Thoracic aorta (tissue), 2 donors: ENCODE measurements at places on chromosomes 16 and 17. TPM values are rescaled to one million over a fixed set of nuclear protein-coding genes. Genes with fewer than 3 reads are reported as not detected.
A peak's percentile ranks its signal among the peaks of the same experiment; 100 is the strongest.

The PYDC1 gene
- not detected for total RNA-seq

DNA sequence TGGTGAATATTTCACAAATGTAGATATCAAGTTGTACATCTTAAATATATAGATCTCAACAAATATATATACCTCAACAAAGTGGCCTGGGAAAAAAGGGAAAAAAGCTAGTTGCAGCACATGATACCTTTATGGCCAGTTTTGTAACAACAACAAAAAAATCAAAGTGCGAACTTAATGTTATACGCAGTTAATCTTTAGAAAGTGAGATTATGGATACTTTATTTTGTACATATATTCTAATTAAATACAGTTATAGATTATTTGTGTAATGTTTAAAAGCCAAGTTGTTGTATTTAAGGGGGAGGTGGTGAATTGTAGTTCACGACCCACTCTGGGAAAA, 385 bp upstream of the ZFP1 start:
- no peaks in the 10 kb centered on the region for H3K4me1 ChIP-seq
- H3K4me3 ChIP-seq, result peak overlapping the region; percentile 89
- no peak overlapping the region for H3K27ac ChIP-seq
- no peaks in the 10 kb centered on the region for H3K36me3 ChIP-seq
- no peak for DNase-seq

GRCh38 chr17:60139438-60140285, 10.1 kb upstream of the CA4 start:
- peak overlapping the region; percentile 36 for H3K4me3 ChIP-seq
- no peaks in the 10 kb centered on the region for H3K36me3 ChIP-seq
- peaks cover 40% of the 10 kb centered on the region for H3K4me1 ChIP-seq

DNA sequence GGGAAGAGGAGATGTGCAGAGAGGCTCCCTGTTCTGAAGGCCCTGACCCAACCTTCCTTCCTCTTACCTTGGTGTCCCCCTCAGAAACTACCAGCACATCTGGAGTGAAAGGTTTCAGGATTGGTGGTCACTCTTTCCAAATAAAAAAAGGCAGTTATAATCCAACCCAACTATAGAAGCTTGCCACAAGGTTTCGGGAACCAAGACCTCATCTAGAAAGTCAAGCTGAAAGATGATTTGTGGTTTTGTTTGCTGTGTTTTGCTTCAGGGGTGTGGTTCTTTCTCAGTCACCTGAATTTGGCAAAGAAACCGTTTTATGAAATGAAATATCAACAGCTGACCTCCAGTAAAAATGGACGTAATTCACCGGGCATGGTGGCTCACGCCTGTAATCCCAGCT, 19.3 kb downstream of the SHMT1 start:
- no peak overlapping the region for H3K4me3 ChIP-seq
- DNase-seq, result no peak
- H3K36me3 ChIP-seq, result peaks cover 42% of the 10 kb centered on the region
- H3K4me1 ChIP-seq, result no peaks in the 10 kb centered on the region
- no peaks in the 10 kb centered on the region for H3K27me3 ChIP-seq
- no peak overlapping the region for H3K27ac ChIP-seq

GRCh38 chr16:48059936-48060335, 95.9 kb downstream of the ABCC12 start:
- H3K27ac ChIP-seq, result no peak overlapping the region
- no peaks in the 10 kb centered on the region for H3K27me3 ChIP-seq
- no peak overlapping the region for H3K4me3 ChIP-seq
- no peak for DNase-seq

The PYY gene
- not detected for total RNA-seq

DNA sequence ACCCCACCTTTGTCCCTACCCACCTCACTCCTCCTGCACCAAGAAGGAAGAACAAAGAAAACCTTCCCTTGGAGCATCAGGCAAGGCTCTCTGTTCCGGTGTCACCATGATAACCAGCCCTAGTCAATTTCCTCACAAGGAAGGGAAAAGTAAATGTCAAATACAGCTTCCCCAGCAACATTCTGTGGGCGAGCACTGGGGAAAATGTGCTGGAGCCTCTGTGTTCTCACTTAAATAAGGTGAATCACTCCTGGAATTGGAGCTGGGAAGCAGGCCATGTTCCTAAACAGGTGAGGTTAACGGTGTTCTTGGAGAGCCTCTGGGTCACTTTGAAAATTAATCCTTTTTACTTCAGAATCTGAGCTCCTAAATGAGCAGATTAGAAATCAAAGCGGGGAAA, 427.9 kb upstream of the ERCC4 start:
- no peak for DNase-seq
- no peak overlapping the region for H3K4me3 ChIP-seq
- H3K27me3 ChIP-seq, result no peaks in the 10 kb centered on the region
- no peaks in the 10 kb centered on the region for H3K36me3 ChIP-seq

DNA sequence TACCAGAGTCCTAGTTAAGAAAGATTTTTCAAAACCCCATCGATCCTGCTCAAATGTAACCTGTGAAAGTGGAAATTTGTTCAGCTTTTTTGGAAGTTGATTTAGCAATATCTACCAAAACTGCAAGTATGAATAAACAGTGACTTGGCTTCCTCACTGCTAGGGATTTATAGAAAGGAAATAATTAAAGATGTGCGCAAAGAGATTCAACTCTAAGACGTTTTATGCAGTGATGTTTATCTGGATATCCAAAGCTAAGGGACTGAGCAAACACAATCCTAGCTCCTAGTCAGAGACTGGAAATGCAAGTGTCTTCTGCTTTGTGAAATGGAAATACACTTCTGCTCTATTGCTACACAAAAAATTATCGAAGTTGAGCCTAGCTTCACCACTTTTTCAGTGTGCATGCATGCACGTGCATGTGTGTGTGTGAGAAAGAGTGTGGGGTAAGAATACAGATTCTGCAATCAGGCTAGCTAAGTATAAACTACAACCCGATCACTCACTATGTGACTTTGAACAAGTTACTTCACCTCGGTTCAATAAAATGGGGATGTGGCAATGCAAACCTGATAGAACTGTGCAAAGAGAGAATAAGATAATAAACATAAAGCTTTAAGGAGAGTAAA, 52.1 kb upstream of the FOXF1 start:
- no peak overlapping the region for H3K27ac ChIP-seq
- no peaks in the 10 kb centered on the region for H3K4me1 ChIP-seq
- no peaks in the 10 kb centered on the region for H3K27me3 ChIP-seq
- no peak overlapping the region for H3K4me3 ChIP-seq

The LUC7L3 gene
- 60.8 TPM for total RNA-seq

The COPZ2 gene
- total RNA-seq, result 70.9 TPM

DNA sequence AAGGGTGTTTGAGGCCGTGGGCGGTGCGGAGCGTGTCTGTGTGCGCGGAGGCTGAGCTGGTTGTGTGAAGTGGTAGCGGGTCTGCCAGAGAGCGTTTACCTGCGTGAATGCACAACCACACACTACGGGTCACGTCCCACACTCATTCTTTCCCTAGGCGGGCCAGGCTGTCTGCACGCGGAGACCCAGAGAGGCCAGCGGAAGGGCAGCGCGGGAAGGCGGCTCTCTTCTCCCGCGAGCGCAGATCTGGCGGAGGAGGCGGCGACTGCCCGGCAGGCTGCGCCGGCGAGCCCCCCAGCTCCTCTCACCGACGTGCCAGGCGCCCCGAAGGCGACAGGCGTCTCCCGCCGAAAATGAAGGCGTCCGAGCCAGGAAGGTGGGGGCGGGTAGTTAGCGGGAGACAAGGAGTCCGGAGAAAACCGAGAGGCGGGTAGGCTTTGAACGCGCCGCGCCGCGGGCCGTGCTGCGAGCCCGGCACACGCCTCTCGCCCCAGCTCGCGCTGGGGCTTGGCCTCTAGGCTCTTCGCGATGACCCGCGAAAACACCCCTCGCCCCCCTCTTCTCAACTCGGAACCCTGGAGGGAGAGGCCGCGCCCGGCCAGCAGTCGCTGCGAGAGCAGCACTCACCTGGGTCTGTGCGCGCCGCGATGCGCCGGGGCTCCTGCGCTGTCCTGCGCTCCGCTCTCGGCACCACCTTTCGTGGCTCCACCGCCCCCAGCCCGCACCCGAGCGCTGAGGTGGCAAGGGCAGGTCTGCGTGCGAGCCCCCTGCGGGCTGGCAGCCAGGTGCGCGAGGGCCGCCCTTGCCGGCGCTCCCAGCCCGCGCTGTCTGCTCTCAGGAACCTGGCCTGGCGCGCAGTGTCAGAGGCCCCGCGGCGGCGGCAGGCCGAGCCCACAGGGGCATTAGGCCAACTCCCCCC, 2.0 kb upstream of the FOXF1 start:
- H3K36me3 ChIP-seq, result no peaks in the 10 kb centered on the region
- no peak overlapping the region for H3K27ac ChIP-seq
- no peak for DNase-seq

DNA sequence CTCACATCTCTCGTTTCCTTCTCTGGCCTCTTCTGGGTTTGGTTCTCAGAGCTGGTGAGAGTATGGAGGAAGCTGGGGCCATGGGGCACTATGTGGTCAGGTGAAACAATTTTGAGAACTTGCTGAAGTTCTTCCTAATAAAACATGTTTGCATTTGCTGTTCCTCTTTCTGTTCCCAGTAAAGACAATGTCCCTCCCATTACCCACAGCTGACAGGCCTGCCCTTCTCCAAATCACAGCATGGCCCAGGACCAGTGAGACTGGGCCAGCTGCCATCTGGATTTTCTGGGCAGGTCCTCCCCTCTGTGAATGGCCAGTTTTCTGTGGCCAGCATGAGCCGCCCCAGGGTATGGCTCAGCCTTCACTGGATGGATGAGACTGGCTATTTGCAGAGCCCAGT, at the start of gene CD300H:
Gene CD300H (minus strand): TSS at position 113 of the 400 bp plus-strand sequence.
- no peaks in the 10 kb centered on the region for H3K36me3 ChIP-seq
- DNase-seq, result no peak
- peaks cover 4% of the 10 kb centered on the region for H3K4me1 ChIP-seq
- no peaks in the 10 kb centered on the region for H3K27me3 ChIP-seq
- H3K4me3 ChIP-seq, result no peak within 1 kb of the TSS
- H3K27ac ChIP-seq, result no peak within 1 kb of the TSS

The FN3K gene
- 10.4 TPM for total RNA-seq

The RNU2-1 gene
- total RNA-seq, result not detected

- H3K4me3 ChIP-seq, result no peak overlapping the region
- no peaks in the 10 kb centered on the region for H3K4me1 ChIP-seq
- no peaks in the 10 kb centered on the region for H3K36me3 ChIP-seq
- no peak for DNase-seq
- H3K27ac ChIP-seq, result no peak overlapping the region
- no peaks in the 10 kb centered on the region for H3K27me3 ChIP-seq
Observed at GRCh38 chr16:24049113-24049512, 207.0 kb upstream of the CACNG3 start.

The KRT39 gene
- not detected for total RNA-seq

The ARHGAP44 gene
- total RNA-seq, result 7.3 TPM

DNA sequence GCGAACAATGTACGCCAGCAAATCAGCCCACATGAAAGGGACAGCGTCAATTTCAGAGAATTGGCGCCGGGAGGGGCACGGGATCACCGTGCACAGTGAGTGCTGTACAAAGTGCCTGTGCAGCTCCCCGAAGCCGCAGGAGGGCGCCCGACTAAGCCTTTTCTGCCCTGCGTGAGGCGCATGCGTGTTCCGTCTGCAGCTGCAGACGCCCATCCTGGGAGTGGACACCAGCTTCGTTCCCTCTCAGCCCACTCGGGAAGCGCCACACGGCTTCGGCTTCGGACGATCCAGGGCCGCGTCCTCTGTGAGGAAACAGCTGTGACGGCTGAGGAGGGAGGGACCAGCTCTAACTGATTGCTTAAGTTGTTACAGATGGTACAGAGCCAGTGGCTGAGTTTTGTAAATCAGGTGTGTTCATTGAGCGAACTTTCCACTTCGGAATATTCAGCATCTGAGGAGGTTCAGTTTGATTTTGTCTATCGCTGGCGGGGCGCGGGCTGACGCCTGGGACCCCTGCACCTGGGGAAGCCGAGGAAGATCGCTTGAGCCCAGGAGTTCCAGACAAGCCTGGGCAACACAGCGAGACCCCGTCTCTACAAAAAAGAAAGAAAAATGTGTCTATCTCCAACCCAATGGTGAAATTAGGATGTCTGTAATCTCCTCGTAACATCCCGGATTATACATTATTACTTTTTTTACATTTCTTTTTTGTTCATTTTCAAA, 15.4 kb upstream of the ZNF287 start:
- peak; percentile 64 for DNase-seq
- H3K27ac ChIP-seq, result no peak overlapping the region
- no peaks in the 10 kb centered on the region for H3K36me3 ChIP-seq
- no peaks in the 10 kb centered on the region for H3K27me3 ChIP-seq

The LGALS9B gene
- total RNA-seq, result 1.7 TPM

DNA sequence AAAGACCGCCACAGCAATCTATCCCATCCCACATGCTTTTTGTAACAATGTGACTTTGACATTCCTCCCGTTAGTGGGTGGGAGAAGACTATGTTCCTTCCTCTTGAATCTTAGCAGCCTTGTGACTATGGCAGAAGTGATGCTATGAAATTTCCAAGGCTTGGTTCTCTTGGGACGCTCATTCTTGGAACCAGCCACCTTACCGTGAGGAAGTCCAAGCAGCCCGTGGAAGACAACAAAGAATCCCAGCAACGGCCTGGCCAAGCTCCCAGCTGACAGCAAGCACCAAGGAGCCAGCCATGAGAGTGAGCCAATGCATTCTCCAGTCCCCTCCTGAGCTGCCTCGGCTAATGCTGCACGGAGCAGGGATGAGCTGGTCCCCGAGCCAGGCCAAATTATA, 62.3 kb downstream of the VPS53 start:
- H3K4me3 ChIP-seq, result no peak overlapping the region
- H3K27ac ChIP-seq, result no peak overlapping the region
- H3K4me1 ChIP-seq, result no peaks in the 10 kb centered on the region
- H3K36me3 ChIP-seq, result peaks cover 49% of the 10 kb centered on the region
- H3K27me3 ChIP-seq, result no peaks in the 10 kb centered on the region

DNA sequence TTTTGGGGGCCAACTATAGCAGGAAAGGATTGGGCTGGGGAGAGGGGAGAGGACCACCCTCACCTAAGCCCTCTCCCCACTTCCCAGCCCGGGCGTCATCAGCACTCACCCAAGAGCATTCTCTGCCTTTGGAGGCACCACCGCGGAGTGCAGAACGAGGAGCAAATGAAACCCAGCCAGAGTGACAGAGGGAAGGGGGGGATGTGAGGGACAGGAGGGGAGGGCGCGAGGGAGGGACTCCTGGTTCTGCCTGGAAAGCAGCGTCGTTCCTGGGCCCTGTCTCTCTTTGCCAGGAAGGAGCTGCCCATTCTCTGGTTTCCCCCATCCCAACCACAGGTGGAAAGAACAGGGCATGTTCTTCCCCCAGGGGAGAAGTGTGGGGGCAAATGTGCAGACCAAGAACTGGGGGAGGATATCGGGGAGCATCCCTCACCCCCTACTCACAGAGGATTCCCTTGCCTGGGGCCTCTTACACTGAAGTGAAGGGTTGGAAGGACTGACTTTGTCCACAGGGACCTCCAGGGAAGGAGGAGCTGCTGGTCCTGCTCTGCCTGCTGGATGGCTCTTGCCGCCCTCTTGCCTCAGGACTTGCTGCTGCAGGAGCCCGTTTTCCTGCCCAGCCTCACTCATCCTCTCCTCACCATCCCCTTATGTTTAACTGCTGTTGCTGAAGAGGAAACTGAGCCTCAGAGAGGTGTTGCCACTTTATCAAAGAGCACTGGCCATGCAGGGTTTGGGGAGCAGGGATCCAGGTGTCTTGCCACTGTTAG, 3.5 kb upstream of the C17orf113 start:
- no peaks in the 10 kb centered on the region for H3K4me1 ChIP-seq
- H3K27ac ChIP-seq, result no peak overlapping the region
- H3K27me3 ChIP-seq, result peaks cover 4% of the 10 kb centered on the region
- no peak overlapping the region for H3K4me3 ChIP-seq
- no peaks in the 10 kb centered on the region for H3K36me3 ChIP-seq
